Ascending aorta (tissue), 2 donors: ENCODE measurements at places on chromosomes 12 and 14.

DNA sequence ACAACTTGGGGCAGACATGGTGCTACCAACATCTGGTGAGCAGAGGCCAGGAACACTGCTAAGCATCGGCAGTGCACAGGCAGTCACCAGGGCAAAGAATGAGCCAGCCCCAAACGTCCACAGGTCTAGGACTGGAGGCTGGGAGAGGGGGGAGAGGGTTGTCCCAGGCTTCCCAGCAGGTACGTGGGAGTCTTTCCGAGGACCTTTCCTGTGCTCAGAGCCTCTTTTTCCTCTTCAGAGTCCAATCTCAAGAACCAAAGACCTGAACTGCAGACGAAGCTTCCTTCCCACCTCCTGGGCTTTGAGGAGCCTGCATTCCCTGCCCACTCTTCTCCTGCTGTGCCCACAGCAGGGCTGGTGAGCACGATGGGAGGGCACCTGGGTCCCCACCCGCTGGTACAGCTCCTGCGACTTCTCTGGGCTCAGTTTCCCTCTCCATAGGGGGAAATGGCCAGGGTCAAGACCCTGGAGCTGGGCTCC lies 48.7 kb downstream of the DLK1 start:
- DNase-seq: peak; percentile 22

DNA sequence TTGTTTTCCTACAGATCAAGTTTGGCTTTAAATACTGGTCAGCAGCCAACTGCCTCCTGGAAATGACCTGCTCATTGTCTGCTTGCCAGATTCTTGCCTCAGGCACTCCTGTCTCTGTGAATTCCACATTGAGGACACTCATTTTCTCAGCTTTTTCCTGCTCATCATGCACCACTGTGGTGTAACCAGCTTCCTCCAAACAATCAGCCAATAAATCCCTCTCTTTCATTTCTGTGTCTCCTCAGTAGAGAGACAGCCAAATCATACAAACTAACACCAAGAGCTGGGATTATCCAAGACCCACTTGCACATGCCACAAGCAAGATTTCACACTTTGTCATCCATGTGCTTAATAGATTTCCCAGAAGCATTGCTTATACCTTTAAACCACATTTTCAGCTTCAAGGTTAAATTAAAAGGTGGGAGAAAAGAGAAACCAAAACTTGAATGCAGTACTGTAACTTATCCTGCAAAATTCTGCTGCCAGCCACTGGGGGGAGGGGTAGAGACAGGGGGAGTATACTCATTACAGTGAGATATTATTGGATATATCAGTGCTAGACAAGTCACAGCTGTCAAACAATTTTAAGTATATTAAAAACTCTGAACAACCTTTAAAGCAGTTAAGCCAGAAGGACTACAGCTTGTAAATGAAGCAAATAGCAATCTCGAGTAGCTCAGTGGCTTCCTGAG lies 105.0 kb downstream of the PPP2R5E start:
- peak; percentile 86 for DNase-seq

DNA sequence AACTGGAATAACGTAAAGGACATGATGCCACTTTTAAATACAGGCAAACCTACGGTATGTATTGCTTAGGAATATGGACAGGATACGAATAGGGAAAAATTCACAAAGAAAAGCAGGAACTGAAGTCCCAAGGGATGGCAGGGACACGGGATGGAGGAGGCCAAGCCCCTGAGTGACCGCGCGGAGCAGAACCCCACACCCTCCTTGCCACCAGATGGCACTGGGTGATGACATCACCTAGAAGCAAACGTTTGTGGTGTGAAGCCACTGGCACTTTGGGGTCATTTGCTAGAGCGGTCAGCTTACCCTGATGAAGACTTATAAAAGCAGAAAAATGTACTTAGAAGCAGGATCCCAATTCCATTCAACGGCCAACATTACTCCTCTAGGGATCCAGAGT lies 9.4 kb downstream of the DHX37 start:
- DNase-seq: no peak

- no peak for DNase-seq
Measured at GRCh38 chr12:105233041-105233905, 2.7 kb downstream of the APPL2 start.

GRCh38 chr12:123867141-123867540 lies 105.0 kb downstream of the DNAH10 start:
- no peak for DNase-seq

- DNase-seq: no peak
Measured at GRCh38 chr14:63542231-63542999, 762 bp downstream of the PPP2R5E start.

GRCh38 chr12:50275556-50275955 lies 7.8 kb downstream of the LIMA1 start:
- no peak for DNase-seq

GRCh38 chr12:52224151-52224550 lies 8.9 kb upstream of the KRT7 start:
- no peak for DNase-seq

DNA sequence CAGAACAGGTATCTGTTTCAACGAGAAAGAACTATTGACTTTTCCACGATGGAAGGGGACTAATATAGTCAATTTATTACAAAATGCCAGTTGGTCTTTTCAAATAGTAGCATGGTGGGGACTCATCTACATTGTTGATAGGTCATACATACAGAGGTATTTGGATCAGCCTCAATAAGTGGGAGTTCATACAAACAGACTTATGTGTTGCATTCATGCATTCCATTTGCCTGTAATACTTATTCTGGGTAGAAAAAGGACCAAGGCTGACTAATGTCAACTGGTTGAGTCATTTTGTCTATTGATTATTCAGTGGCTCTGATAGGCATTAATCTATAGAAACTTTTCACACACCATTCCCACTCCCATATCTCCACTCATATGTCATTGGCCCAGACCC lies 41.5 kb upstream of the GLIPR1 start:
- no peak for DNase-seq

DNA sequence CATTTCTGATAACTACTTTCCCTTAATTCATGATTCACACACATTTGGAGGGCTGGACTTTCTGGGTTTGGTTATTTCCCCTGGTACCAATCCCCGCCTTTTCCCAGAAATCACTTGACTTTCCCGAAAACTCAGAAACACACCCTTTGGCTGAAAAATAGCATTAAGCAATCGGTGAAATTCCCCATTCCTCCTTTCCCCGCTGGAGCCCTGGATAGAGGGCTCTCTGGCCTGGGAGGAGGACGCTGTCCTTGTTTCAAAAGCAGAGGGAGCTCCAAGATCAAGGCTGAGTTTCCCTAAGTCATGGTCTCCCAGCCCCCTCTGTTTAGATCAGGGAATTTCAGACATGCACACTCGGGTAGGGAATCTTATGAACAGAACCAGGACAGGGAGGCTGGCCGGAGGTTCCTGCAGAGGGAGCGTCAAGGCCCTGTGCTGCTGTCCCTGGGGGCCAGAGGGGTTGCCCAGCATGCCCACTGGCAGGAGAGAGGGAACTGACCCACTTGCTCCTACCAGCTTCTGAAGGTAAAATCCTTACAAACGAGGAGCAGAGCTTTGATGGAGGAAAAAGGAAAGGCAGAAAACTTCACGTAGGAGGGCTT lies at the start of gene C1S:
C1S (plus strand) TSS at position 366 of the 602 bp plus-strand sequence. CDS start 1,195 bp downstream, outside the sequence.
- DNase-seq: peak; percentile 93

DNA sequence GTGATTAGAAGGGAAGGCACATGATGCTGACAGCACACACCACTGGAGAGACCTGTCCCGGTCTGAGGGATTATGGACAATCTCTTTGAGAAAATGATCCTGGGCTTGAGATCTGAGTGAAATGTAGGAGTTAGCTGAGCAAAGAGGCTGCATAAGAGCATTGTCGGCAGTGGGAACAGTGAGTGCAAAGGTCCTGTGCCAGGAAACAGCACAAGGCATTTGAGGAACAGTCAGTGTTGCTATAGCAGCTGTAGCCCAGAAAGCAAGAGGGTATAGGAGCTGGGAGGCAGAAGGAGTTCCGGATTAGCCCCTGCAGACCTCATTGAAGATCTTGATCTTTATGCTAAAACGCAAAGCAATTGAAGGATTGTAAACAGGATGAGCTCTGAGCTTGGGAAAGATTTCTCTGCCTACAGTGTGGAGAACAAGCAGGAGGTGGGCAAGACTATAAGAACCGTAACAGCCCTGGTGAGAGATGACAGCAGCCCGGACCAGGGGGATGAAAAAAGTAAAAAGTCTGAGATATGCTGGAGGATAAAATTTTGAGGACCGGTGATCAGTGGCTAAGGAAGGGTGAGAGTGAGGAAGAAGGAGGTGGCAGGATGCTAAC lies 28.5 kb downstream of the CFL2 start:
- no peak for DNase-seq

GRCh38 chr14:90419200-90419599 lies 22.4 kb downstream of the CALM1 start:
- DNase-seq: peak; percentile 96

GRCh38 chr12:116186482-116187150 lies 90.9 kb downstream of the MED13L start:
- DNase-seq: no peak

DNA sequence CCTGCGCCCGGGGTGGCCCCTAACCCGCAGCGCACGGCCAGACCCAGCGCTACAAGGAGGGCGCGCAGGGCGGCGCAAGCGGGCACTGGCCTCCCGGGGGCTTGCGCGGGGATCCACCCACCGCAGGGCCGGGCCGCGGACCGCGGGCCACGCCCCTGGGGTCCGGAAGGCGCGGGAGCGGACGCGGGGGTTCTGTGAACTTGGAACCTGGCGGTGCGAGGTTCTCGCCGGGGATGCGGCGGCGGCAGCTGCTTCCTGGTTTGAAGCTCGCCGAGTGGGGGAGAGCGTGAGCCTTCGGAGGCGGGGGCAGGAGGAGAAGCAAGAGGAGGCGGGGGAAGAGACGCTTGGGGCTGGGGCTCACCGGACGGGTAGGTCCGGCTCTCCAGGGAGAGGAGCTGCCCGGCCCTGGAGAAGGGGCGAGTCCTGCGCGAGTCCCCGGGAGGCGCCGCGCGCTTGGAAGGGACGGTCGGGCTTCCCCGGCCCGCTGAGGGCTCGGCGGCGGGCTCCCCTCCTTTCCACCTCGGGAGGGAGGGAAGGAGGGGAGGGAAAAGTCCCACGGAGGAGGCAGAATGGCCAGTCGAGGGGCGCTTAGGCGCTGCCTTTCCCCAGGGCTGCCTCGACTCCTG lies at the start of gene PRKCH:
PRKCH (plus strand) TSS at position 195 of the 626 bp plus-strand sequence. CDS start 523 bp downstream, outside the sequence.
- no peak for DNase-seq

DNA sequence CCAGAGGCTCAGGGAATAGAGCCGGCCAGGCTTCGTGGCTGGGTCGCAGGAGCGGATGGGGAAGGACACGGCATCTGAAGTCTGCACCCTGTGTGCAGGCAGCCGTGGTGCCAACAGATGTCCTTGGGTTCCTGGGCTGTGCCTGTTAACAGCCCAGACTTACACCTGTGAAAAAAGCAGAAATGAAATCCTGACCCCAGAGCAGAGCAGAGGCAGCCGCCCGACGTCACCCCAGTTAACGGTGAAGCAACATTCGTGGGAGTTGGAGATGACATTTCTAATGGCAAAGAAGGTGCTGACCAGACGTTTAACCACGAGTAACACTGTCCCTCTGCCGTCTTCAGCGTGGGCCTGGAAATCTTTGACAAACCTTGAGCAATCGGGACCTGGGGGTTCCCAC lies 200.3 kb upstream of the DIO3 start:
- no peak for DNase-seq

DNA sequence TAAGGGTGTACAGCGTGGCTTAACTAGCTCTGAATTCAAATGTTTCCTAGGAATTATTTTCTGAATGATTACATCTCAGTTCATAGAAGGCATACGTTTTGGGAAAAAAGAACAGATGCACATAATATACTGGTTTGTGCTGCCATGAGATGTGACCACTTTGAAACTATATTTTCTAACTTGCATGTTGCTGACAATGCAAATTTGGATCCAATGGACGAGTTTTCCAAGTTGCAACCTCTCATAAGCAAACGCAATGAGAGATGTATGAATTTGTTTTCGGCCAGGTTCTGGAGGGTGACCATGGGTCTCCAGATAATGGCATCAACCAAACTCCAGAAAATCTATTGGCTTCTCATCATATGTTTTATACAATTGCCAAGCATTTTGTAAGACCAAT lies 1445.4 kb downstream of the AACS start:
- no peak for DNase-seq

DNA sequence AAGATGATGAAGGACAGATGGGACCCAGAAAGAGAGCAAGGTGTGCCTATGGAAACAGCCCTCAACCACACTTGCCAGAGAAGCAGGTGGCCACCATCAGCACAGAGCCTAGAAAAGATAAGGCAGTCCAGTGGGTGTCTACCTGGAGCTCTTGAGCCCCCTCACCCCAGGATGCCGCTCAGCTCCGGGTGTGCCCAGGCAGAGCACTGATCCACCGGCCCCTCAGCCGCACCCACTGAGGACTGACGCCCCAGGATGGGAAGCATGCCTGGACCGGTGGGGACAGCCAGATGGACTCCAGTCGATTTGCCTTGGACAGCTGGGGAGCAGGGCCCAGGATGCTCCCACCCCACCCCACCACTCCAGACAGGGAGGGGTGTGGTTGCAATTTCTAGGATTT lies 15.1 kb upstream of the ZFP36L1 start:
- DNase-seq: no peak

- peak; percentile 84 for DNase-seq
Measured at GRCh38 chr12:50066402-50066801, 9.0 kb downstream of the ASIC1 start.

DNA sequence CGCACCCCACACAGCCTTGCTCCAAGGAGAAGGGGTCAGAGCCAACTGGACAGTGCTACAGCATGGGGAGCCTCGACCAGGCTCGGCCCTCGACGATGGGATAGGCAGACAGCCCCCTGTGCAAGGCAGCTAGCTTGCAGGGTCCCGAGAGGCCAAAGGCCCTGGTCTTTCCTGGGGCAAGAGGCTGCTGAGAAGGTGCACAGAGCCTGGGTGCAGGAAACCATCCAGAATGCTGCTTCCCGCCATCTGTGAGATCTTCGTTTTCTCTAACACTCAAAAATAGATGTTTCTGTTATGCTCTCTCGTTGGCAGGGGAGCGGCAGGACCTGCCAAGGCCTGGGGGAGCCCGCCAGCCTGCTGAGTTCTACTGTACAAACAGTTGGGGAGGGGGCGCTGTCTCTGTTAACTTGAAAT lies 168.0 kb upstream of the RTL1 start:
- DNase-seq: no peak

GRCh38 chr12:118495296-118495695 lies 118.9 kb downstream of the SUDS3 start:
- no peak for DNase-seq

GRCh38 chr12:90593596-90594295 lies 361.2 kb downstream of the CCER1 start:
- no peak for DNase-seq

DNA sequence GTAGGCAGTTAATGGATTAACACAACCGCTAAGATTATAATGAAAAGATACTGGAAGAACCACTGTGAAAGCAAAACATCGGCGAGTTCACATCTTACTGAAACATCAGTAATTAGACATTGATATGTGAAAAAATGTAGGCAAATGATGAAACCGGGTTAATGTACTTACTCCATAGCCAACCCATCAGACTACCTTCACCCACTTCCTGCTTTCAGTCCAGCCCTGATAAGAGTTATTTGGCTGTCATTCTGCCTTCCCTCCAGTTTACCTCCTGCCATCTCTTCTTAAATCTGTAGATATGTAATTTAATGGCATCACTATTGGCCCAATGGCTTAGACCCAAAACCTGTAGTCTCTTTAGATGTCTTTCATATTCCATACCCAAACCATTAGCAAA lies 46.0 kb upstream of the LGR5 start:
- no peak for DNase-seq

- no peak for DNase-seq
Measured at GRCh38 chr12:15318841-15319240, 3.5 kb upstream of the PTPRO start.
